GM18507 (cell line): ENCODE measurements at places on chromosomes 7 and 10.

GRCh38 chr10:38094927-38095574, 914 bp downstream of the ZNF37A start:
- no peak for DNase-seq

GRCh38 chr10:59372543-59372942, 10.2 kb upstream of the FAM13C start:
- DNase-seq: no peak

- no peak for DNase-seq
Observed at GRCh38 chr7:139618482-139619366, 95.2 kb downstream of the CLEC2L start.

GRCh38 chr7:148611692-148612091, 21.1 kb downstream of the C7orf33 start:
- no peak for DNase-seq

DNA sequence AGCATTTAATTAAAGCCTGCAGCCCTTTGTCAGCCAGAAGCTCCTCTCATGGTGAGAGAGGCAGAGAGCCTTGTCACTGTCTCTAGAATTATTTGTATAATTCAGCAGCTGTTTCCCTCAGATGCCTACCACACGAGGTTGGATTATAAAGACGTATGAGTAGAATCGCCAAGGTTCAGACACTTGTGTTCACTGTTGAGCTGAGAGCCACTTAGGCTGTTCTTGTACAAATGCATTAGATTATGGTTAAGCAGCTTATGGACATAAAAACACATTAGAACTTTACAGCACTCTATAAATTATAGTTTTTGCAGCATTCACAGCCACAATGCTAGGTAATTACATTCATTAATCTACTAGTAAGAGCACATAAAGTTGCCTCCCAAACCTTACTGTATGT, 282.6 kb downstream of the AUTS2 start:
- DNase-seq: no peak
